Stimulated activated CD4-positive, alpha-beta T cell treated with anti-CD3 and anti-CD28 coated beads, Interleukin-12 subunit alpha, Interleukin-12 subunit beta, amount 100 ng/mL, for 48 hours (primary cell): ENCODE measurements at places on chromosomes 3 and 15.

GRCh38 chr3:170740726-170741591, 129.0 kb downstream of the RPL22L1 start:
- no peak for DNase-seq

DNA sequence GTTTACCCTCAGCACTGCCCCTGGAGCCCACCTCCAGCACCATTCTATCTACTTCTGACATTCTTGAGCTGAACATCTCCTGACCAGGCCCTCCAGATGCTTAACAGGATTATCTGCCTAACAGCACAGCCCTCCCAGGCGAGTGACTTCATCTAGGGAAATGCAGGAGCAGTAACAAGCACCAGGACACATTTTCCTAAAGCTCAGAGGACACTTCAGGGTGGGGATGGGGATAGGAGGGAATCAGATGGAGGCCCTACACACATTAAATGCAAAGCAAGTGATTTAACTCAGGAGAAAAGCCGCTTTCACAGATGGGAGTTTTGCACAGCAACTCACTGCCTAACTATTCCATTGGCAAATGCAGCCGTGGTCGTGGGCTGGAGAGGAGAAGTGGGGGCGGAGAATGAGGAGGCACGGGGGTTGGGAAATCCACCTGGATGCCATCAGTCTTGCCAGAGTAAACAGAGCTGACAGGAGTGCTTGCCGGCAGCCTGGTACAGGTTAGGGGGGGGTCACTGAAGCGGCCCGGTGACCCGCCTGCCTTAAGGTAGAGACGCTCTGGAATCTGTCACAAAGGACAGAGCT, 21.3 kb upstream of the BNC1 start:
- no peak for DNase-seq

GRCh38 chr15:74614744-74615507, 710 bp upstream of the CLK3 start:
- DNase-seq = peak; percentile 79

DNA sequence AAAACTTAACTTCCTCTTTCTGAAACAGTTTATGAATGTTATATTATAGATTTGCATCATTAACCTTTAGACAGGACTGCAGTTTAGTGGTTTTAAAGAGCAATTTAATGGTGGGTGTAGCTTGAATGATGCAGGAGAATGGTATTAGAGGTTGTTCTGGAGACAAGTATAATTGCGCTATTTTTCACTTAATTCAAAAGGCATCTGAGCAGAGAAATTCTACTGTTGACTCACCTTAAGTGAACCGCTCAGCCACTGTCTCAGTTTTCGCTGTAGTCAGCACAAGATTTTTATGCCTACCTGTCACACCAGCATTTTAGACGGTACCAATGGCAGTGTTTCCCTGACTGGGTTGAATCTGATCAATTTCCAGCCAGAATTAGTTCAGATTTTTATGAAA, 348.8 kb upstream of the DCBLD2 start:
- no peak for DNase-seq

GRCh38 chr3:60190073-60190472, 1061.2 kb downstream of the FHIT start:
- no peak for DNase-seq

DNA sequence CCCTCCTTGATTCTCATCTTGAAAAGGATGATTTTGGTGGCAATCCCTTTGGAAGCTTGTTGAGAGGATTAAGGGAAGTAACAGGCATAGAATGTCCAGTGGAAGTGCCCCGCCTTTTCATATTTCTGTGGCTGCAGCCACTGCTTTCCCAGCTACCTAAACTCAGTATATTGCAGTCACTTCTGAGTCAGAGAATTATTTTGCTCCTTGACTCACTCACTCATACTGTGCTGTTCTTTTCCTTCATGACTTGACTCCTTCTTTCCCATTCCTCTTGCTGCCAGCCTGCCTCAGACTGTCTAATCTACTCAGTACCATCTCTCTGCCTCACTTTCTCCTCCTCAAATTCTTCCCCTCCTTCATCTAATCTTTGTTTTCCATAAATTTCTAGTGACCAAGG, 26.5 kb upstream of the POLR2M start:
- DNase-seq = no peak

- DNase-seq = no peak
Measured at GRCh38 chr3:182896553-182896952, 83.8 kb downstream of the DCUN1D1 start.

DNA sequence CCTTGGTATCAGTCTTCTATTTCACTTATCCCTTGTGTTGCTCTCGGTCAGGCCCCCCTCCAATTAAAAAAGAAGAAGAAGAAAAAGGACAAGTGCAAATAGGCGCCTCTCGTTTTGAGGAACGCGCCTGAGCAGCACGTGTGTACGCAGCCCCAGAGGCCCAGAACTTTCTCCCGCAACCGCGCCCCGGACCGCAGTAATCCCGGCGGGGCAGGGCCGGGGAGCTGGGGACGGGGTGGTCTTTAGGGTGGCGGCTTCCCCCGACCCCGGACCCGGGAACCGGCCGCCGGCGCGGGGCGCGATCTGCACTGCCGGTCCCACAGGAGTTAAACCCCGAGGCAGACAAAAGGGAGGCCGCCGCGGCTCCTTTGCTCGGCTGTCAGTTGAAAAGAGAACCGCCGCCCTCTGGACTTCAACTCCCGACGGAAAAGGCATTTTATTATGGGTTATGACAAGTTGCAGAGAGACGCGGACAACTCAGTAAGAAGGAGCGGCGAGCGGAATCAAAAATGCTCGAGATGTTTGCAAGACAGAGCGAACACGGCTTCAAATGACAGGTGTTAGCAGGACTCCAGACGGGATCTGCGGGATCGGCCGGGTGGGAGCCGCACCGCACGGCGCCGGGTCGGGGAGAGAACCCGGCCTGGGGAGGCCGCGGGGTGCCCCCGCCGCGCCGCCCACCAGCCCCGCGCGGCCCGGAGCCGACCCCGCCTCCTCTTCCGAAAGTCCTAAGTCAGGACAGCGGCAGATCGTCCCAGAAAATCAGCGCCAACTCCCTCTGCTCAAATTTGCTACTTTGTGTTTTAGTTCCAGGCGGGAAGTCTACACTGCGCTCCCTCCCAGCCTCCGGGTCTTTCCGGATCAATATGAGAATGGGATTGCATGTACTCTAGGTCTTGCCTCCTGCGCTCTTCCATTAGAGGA, 79.0 kb downstream of the NR2F2 start:
- DNase-seq = no peak

GRCh38 chr3:49626101-49626581, 48.0 kb upstream of the APEH start:
- no peak for DNase-seq

GRCh38 chr3:130084436-130084980, 2.9 kb downstream of the ALG1L2 start:
- DNase-seq = no peak
